ENCODE measurements at places on chromosomes 3 and 15.

DNA sequence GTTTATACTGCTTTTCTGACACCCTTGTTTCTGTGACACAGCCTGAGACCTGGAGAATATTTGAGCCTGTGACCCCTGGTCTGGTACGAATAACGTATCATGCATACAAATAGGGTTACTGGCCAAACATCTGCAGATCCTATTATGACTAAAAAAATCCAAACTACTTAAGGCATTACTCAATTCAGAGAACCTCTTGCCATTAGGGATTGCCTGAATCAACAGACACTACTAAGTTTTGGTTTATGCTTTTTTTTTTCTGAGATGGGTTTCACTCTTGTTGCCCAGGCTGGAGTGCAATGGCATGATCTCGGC is 35.4 kb downstream of the OSBPL10 start:
- DNase-seq = no peak

- DNase-seq = no peak
Observed at GRCh38 chr3:143952569-143953072, 19.0 kb upstream of the DIPK2A start.

GRCh38 chr3:45988362-45988761 is 7.3 kb downstream of the FYCO1 start:
- no peak for DNase-seq

- peak; percentile 72 for DNase-seq
Observed at GRCh38 chr3:52798978-52799476, 4.4 kb downstream of the ITIH3 start.

DNA sequence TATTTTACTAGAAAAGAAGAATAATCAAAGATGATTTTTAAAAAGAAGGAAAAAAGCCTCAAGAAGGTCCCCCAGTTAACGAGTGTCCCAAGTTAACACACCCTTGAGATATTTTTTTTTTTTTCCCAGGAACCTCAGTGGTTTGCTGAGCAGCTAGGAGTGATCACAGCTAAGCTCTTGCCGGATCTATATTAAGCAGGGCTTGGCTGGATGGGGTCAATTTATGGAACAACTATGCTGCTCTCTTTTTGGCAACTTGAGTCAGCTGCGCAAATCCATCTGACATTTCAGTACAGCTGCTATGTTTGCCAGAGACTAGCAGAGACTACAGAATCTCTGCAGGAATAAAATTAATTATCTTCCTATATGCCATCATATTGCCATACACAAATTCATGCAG is at the start of gene LMOD3:
LMOD3 (minus strand) TSS at position 193 of the 400 bp plus-strand sequence. CDS start 209 bp downstream, outside the sequence.
- no peak for DNase-seq

DNA sequence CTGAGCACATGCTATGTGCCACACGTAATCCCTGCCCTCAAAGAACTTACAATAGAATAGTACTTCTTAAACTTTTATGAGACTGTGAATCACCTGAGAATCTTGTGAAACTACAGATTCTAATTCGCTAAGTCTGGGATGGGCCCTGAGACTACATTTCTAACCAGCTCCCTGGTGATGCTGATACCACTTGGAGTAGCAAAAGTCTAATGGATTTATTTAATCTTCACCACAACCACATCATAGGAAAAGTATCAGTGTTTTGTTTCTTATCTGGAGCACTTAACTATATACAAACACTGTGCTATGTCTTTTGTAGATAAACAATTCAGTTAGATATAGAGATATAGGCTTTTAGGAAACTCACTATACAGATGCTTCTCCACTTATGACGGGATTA is 23.8 kb upstream of the TCF12 start:
- DNase-seq = no peak

GRCh38 chr15:57878573-57878972 is 172.1 kb downstream of the POLR2M start:
- no peak for DNase-seq

- DNase-seq = peak; percentile 67
Observed at GRCh38 chr3:48535578-48535977, 21.0 kb downstream of the PFKFB4 start.

DNA sequence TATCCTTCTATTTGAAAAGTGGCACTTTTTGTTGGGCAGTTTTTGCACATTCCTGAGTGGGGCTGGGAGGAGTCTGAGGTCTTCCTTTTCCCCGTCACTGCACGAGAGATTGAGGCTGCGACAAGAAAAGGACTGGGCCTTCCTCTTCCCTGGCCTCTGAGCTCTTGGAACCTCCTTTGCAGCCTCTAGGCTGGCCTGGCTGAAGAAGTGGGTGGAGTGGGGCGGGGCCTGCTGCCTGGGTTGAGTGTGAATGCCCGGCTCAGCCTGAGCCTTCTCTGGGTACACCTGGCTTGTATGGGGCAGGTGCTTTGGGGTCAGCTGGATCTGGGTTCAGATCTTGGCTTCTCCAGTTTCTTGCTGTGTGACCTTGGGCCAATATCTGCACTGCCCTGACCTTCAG is 43.1 kb downstream of the PLXNA1 start:
- DNase-seq = no peak

- DNase-seq = peak; percentile 54
Observed at GRCh38 chr15:88894348-88894818, 961 bp downstream of the HAPLN3 start.

- peak; percentile 80 for DNase-seq
Observed at GRCh38 chr3:130760922-130761321, 14.3 kb upstream of the PIK3R4 start.

DNA sequence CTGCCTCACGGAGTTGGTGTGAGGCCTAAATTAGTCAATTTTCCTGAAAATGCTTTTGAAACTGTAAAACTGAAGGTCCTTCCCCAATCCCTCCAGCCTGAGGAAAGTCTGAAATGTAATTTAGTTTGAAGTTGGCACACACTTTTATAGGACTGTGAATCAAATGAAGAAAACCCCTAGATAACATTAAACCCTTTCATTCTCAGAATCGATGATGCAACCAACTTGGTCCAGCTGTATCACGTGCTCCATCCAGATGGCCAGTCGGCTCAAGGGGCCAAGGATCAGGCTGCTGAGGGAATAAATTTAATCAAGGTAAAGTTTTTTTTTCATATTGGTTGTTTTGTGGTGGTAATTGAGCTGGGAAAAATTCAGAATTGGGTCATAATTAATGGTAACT is 11.7 kb downstream of the MRPS22 start:
- DNase-seq = no peak

DNA sequence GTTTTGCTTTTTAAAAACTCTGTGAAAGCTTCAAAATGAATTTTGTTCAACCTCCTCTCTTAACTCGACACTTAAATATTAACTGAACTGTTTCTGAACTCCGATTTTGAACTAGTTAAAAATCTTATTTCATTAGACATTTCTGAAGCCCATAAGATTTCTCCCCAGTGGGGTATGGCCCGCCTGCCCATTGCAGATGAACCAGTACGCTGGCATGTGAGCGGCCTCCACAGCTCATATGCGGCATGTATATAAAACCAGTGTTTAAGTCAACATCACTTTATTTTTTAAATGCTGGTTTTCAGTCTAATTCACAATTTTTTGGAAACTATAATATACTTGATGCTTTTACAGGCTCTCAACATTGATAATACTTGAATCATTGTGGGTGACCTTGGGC is 50.2 kb downstream of the CPN2 start:
- DNase-seq = no peak

DNA sequence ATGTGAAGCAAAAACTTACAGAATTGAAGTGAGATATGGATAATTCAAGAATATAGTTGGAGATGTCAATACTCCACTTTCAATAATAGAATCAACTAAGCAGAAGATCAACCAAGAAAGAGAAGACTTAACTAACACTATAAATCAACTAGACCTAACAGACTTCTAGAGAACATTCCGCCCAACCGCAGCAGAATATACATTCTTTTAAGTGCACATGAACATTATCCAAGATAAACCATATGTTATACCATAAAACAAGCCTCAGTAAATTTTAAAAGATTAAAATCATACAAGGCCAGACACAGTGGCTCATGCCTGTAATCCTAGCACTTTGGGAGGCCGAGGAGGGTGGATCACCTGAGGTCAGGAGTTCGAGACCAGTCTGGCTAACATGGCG is 5.5 kb upstream of the TEX55 start:
- DNase-seq = no peak

DNA sequence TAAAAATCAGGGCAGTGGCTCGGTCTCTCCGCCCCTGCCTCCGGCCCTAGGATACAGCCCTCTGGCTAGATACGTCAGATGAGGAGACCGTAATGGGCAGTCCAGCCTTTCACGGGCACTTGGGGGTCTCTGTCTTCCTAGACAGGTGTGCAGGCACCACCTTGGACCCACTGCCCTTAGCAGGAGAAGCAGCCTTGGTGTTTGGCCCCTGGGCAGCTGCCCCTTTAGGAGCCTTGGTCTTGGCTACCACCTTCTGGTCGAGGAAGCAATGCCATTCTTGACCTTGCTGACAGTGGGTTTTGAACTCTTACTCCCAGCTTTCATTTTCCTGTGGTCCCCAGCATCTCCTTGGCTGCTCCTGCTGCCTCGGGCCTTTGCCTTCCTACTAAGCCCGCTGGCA is 149.7 kb upstream of the FRMD4B start:
- DNase-seq = no peak

DNA sequence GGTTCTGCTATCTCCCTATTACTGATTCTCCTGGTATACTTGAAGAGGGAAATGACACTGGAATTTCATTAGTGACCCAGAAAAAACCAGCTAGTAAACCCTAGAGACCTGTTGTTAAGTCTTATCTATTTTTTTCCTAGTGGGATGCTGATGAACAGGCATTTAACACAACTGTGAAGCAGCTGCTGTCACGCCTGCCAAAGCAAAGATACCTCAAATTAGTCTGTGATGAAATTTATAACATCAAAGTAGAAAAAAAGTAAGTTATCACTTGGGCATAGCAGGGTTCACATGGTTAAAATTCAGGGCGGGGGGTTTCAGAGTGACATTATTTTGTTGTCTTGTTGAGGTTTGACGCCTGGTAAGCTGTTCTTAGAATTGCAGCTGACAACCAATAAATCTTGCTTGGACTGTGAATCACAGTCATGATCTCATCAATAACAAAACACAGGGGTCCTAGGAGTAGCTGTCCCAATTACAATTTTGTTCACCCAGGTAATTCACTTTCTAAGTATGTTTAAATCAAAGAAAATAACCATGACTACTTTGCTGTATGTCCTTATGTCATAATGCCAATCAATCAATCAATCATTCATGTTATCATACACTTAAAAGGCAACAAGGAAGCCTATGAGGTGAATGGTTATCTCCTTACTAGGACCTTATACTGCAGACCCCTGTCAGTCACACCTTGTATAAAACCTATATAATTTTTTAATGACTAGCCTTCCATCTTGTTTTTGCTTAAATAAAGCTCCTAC is 4.6 kb downstream of the SRP14 start:
- DNase-seq = no peak

GRCh38 chr3:82558081-82558480 is 796.6 kb upstream of the GBE1 start:
- DNase-seq = no peak

DNA sequence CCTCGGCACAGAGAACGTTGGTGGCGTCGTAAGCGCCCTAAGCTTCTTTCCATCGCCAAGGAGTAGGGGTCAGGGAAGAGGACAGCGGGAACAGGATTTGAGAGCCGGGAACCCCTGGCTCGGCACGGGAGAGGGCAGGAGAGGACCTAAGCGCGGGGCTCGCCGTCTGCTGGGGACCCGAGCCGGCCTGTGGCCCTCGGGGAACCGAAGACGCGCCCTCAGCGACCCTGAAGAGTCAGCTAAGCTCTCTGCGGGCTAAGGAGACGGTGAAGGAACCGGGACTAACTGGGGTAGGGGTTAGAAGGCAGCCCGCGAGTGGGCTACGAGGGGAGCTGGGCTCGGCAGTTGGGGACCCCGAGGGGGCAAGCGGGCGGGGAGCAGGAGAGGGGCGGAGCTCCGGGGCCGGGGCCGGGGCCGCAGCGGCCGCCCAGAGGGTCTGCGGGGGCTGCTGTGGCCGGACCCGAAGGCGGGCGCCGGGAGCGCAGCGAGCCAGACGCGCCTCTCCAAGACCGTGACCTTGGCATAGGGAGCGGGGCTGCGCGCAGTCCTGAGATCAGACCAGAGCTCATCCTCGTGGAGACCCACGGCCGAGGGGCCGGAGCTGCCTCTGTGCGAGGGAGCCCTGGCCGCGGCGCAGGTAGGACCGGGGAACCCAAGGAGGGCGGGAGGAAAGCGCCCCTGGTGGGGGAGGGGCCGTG is 574 bp downstream of the CASR start:
- no peak for DNase-seq

DNA sequence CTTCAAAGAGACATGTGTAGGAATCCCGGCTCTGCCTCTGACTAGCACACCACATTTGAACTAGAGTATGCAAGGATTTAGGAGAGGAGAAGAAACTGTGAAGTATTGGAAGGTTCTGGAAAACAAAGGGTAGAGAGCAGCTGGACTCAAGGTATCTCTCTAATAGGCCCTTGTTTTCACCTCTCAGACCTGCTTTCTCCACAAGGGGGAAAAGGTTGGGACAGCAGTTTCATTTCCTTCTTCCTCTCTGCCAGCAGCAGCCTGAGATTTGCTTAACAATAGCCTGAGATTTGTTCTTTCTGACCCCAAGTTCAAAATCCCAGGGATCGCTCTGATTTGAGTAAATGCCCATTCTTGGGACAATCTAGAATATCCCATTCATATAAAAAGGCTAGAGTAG is 430.6 kb upstream of the MCTP2 start:
- DNase-seq = no peak

DNA sequence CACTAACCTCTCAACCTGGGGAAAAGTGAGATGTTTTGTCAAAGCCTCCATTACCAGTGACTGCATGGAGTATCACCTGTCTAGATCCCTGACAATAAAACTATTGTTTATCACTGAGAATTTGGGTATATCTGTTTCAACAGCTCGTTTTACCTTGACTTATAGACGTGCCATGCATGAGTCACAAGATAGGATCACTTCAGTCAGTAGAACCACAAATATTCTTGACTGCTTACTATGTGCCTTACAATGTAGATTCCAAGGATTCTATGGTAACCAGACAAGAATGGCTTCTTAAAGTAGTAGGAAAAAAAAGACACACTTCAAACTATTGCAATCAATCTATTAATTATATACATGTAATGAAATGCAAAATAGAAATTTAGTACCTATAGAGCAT is 55.7 kb upstream of the GRM7 start:
- no peak for DNase-seq

GRCh38 chr3:185760088-185760487 is 64.8 kb downstream of the IGF2BP2 start:
- DNase-seq = no peak

DNA sequence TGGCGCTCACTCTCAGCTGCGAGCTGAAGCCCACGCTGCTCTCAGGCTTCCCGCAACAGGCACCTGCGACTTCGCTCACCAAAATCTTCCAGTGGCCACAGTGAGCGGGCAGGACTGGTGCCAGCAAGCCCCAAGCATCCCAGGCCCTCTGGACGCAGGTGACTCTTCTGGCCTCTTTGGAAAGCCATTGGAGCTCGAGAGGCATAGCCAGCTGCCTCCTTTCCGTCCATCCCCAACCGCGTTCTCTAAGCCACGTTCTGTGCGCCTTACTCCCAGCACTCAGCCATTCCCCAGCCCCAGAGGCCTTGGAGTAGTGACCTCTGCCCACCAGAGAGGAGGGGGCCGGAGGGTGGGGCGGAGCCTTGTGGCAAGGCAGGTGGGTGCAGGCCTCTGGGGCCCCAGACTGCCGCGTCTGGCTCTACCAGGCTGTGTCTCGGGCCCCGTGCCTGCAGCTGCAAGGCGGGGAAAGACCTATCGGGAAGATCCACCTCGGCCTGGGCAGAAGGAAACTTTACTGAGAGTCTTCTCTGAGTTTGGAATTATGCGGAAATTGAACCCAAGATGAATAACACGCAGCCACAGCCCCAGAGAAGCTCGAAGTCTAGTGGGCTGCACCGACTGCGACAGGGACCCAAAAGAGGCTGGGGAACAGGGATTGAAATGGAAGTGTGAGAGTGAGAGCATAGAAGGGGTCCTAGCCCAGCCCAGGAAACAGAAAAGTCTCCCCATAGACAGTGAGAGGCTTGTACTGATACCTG is 3.6 kb upstream of the SOX14 start:
- no peak for DNase-seq

- no peak for DNase-seq
Observed at GRCh38 chr3:71348001-71348632, 235.4 kb downstream of the FOXP1 start.

All from RWPE1 (cell line).